Ovary (tissue), 10 donors: ENCODE measurements at places on chromosomes 12 and 14.

GRCh38 chr14:62896932-62897456 lies 148.3 kb downstream of the KCNH5 start:
- DNase-seq: no peak

- no peak for DNase-seq
Measured at GRCh38 chr14:44625098-44625497, 118.0 kb upstream of the FSCB start.

DNA sequence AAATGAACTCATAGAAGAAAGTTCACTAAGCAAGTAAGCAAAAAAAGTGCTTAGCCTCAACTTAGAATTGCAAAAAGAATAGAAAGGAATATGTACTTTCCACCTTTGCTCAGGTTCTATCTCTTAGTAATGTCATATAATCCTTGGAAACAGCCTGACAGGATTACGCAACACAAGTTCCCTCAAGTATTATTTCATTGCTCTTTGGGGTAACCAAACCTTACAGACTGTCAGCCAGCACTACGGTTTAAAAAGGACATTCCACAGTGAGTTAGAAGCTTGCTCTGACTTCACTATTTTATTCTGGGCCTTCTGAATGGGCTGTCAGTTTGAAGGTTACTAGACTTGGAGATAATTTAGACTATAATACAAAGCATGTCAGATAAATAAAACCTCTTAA lies 264.0 kb downstream of the ATXN7L3B start:
- DNase-seq: no peak

DNA sequence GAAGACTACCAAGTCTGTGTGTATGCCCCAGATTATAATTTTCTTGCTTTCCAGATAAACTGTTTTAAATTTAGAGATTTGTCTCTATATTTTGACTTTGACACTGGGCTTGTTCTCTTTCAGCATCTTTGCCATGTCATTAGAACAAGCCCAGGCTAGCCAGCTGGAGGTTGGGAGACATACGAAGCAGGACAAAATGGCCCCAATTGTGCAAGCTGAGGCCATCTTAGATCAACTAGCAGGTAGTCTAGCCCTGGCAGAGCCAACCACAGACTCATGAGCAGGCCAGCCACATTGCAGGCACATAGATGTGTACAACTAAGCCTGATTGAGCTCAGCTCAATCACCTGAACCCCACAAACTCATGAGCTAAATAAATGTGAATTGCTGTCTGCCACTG lies 321.4 kb downstream of the ATP23 start:
- DNase-seq: no peak

- DNase-seq: no peak
Measured at GRCh38 chr14:30266290-30266689, 292.7 kb upstream of the G2E3 start.

DNA sequence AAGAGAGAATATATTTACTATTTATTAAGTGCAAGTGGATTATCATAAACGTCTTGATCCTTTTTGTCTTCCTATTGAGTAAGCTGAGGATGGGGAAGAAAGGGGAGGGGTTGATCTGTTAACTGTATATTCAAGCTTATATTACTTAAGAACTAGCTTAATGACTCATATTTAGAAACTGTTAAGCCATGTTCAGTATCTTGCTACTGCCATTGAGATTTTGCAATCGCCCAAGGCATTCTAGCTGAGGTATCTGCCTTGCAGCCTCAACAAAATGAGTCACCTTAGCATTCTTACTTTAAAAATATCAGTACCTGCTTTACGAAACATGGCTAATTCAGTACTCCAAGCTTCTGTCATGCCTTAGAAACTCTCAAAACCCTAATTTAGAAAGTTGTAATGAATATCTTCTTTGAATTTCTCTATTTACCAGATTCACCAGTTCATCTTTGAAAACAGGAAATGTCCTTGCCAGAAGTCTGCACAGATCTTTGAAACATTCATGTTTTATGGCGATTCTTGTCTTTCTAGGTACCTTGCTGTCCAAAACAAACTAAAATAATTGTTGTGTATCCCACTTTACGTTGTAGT lies 76.1 kb downstream of the ALG10B start:
- no peak for DNase-seq

DNA sequence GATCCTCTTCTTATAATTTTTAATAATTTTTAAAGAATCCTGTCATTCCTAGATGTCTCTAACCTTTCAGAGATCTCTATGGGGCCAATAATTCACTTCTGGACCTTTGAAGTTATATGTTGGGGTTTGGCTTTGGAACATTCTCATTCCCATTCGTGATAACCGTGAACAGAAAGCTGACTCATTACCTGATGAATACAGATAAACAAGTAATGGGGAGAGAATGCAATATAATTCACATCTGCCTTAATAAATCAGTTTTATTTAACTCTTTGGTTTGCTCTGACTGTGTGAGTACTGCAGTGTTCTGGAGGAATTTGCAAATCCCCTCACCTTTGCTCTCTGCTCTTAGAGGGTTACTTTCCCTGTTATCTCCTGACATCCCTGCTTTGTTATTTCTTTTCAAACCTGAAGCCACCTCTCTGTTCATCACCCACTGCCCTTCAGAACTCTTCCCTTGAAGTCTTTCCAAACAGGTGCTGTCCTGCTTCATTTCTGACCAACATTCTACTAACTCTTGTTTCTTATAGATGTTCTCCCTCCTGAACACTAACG lies 79.6 kb upstream of the SLC38A2 start:
- no peak for DNase-seq

DNA sequence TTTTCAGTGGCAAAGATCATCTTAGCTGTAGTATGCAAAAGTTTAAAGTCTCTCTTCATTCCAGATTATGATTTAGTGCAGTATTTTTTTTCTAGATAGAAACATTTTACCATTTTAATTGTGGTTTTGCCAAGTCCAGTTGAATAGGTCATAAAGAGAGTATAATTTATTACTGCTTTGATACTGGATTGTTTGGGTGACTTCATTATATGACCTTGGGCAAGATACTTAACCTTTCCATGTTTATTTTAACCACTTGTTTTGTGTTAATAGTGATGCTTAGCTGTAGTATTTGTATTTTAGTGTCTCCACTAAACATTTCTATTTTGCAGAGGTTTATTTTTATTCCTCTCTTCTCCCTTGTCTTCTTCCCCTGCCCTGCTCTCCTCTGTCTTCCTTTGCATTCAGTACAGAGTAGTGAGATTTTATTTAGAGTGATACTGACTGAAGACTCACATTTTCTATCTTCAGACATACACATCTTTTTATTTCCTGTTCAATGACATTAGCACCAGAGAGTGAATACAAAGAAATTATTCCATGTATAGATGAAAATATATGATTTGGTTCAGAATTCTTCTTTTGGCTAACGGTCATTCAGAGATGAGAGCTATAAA lies 215.2 kb downstream of the ERC1 start:
- DNase-seq: no peak

GRCh38 chr12:130933269-130933995 lies 20.3 kb upstream of the ADGRD1 start:
- DNase-seq: no peak

GRCh38 chr14:24206260-24207103 lies 986 bp downstream of the TSSK4 start:
- no peak for DNase-seq

DNA sequence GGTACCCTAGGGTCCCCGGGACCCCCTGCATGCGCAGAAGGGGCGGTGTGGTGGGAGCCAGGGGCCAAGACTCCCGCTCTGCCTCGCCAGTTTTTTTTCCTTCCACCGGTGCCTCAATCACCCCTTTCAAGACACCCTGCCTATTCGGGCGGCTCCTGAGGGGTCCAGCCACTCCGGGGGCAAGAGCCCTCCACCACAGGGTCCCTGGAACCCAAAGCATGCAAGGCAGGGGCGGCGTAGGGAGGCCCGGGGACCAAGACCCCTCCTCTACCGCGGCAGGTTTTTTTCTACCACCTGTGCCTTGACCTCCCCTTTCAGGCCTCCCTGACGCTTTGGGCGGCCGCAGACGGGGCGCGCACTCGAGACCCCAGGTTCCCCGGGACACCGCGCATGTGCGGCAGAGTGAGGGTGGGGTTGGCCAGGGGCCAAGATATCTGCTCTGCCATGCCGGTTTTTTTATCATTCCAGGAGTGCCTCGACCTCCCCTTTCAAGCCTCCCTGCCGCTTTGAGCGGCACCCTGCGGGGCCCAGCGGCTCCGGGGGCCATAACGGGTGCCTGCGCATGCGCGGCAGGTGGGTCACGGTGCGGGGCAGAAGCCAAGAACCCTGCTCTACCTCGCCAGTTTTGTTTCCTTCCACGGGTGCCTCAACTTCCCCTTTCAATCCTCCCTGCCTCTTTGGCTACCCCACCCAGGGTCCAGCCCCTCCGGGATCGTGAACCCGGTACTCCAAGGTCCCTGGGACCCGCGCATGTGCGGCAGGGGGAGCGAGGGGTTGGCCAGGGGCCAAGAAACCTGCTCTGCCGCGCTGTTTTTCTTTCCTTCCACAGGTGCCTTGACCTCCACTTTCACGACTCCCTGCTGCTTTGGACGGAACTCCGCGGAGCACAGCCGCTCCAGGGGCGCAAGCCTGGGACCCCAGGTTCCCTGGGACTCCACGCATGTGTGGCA lies 328.1 kb downstream of the ALG10 start:
- no peak for DNase-seq

GRCh38 chr12:118494776-118495175 lies 118.4 kb downstream of the SUDS3 start:
- no peak for DNase-seq

DNA sequence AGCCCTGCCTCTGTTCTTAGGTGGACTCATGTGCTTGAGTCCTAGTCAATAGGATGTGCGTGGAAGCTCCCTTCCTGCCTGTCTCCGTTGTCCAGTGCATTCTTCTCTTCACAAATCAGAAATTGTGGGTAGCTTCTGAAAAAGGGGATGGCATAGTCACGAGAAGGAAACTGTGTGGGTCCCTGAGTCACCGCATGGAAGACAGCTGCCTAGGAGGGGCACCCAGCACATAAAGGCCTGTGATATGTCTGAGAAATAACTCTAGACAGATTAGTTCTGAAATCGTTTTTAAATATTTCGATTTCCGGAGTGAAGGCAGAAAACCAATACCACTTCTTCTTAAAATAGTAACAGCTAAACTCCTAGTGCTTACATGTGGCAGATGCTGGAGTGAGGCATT lies 974.4 kb downstream of the BCL11B start:
- no peak for DNase-seq

- DNase-seq: no peak
Measured at GRCh38 chr12:18696971-18697602, 40.7 kb downstream of the PLCZ1 start.

- no peak for DNase-seq
Measured at GRCh38 chr12:29518407-29518806, 20.9 kb upstream of the OVCH1 start.

DNA sequence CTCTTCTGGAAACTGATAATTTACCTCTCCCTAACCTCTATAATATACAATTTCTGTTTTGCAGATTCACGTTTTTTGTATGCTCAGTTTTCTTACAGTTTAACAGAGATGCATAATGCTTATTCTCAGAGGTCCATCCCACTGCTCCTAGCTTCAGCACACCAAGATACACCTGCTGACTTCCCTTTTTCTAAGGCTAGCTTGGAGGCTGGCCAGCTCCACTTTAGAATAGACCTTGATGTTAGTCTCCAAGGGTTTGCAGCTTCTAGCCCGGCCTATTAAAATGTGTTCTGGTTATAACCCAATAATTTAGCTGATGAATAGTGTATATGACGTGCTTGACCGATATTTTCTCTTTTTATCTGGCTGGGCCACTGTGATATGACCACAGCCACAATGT lies 261.2 kb downstream of the EGLN3 start:
- DNase-seq: no peak

- DNase-seq: no peak
Measured at GRCh38 chr12:26062566-26062965, 62.3 kb downstream of the BHLHE41 start.

GRCh38 chr14:95162641-95163040 lies 5.3 kb upstream of the DICER1 start:
- DNase-seq: no peak

- no peak for DNase-seq
Measured at GRCh38 chr12:125544960-125545359, 479.7 kb downstream of the AACS start.

DNA sequence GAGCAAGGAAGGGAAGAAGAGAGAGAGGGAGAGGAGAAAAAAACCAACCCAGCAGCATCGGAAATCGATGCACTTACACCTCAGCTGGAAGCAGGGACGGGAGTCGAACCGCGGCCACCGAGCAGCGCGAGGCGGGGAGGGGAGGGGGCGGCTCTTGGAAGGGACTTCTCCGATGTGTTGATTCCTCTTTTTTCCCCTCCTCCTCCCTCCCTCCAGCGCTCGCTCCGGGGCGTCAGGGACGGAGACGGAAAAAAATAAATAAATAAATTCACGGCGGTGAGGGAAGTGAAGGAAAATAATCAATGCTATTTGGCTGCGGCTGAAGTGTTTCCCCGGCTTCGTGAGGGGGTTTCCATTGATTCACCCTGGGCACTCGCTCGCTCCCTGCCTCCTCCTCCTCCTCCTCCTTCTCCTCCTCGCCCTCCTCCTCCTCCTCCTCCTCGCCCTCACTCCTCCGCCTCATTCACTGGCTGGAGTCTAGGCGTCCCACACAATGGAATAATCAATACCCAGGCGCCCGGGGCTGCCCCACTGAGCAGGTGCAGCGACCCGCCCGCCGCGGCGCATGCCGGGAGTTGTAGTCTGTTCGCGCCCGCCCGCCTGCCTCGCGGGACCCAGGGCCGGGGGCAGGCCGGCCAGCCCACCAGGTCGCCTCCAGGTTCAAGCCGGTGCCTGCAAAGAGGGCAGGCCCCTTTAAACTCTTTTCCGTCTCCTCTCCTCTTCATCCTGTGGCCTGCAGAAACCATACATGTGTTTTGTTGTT lies at the start of gene ZFHX2:
Gene ZFHX2, minus strand, starts transcription at position 500 of the 763 bp plus-strand sequence. CDS start 16,440 bp downstream, outside the sequence.
- DNase-seq: peak; percentile 70

- no peak for DNase-seq
Measured at GRCh38 chr14:87492561-87492960, 500.4 kb downstream of the GALC start.

DNA sequence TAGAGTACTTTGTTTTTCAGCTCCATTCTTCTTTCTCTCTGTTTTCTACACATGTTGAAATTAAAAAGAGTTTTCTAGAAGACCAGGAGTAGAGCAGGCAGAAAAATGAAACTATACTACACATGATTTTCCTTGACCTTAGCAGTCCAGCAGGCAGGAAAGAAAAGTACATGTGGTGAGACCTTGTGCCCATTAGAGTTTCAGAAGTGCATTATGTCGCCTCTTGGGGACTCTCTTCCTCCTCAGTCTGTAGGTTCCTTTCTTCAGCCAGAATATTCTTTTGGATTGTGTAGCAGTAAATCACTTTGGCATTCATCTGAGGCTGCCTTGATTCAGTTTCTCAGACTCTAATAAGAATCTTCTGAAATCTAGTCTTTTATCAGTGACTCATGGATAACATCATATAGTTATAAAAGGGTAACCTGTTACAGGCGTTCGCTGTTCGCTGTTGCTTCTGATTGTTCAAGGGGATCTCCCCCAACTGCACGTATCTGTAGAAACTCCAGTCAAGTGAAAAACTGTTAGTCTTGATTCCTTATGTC lies 161.8 kb downstream of the ANO4 start:
- DNase-seq: no peak

GRCh38 chr12:98401427-98401826 lies 114.0 kb upstream of the TMPO start:
- DNase-seq: no peak

DNA sequence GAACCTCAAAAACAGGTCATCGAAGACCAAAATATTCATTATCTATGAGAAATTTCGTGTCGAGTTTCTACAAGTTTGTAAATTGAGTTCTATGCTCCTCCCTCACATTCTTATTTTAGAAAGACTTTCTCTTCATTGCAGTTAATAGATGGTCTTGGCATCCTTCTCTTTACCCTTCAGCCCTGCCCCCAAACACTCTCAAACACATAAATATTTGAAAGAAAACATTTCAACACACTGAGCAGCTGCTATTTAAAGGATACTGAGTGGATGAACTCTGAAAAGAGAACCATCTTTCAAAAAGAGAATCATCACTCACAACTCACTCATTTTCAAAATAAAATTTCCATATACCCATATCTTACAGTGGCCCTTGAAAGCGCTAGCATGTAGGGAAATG lies 67.1 kb downstream of the NUAK1 start:
- DNase-seq: no peak
